ENCODE measurements at places on chromosomes 4 and X.

GRCh38 chrX:132491191-132491590, 2.4 kb upstream of the MBNL3 start:
- no peak for DNase-seq

DNA sequence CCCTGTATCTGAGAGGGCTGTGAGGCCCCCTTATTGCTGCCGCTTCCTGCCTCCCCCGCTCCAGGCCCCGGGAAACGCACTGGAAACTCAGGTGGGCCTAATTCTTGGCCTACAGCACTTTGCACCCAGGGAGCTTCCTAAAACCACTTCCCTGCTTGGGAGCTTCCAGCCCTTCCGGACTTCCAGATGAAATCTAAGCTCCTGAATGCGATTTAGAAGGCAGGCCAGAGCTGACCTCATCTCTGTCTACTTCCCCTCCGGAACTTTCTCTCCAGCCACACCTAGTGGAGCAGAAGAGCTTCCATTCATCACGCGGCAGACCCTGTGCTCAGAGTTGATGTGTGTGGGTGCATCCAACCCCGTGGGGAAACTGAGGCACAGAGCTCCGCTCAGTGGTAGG, 84.2 kb downstream of the SORCS2 start:
- no peak for DNase-seq

- no peak for DNase-seq
Measured at GRCh38 chr4:107492566-107492965, 227.5 kb downstream of the PAPSS1 start.

- no peak for DNase-seq
Measured at GRCh38 chr4:127131527-127131926, 501.2 kb upstream of the INTU start.

GRCh38 chr4:141058591-141059512, 74.4 kb downstream of the RNF150 start:
- no peak for DNase-seq

DNA sequence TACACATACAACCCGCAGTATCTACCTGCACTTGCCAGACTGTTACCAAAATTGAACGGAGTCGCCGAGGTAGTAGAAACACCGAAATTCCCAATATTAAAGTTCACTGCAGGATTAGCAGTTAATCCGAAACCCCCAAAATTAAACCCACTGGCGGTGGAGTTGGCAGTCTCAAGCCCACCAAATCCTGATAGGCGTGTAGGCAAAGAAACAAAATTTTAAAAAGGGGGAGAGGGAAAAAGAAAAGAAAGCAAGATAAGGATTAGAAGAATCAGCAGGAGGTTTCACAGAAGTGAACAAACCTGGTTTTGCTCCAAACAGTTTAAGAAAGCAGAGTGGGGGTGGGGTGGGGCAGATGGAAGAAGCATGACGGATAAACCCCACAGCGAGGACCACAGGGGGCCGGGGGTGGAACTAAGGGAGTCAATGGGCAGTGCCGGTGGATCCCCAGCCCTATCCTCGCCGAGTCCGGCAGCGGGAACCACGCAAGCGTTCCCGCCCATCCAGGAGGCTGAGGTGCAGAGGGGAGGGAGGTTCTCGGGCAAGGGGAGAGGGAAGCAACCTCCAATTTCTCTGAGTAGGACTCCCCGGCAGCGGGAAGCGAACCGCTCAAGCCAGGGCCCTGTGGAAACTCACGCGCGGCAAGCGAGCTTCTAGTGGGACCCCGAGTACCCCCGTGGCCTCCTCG, 599 bp downstream of the NUP54 start:
- no peak for DNase-seq

DNA sequence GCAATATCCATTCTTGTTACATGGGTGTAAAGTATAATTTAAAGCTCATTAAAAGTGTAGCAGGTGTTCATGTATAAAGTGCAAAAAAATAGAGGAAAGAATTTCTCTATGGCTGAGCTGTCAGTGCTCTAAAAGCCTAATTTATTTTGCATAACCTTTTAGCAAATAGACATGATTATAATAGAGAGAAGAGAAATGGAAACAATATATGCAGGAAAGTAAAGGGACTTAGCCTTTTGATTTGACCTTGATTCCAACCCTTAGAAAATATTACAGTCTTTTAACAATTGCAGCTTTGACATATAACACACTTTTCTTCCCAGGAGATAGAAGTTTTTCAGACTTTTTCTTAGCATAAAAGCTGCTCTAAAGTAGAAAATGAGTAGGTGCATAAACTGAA, 978.3 kb downstream of the PCDH18 start:
- no peak for DNase-seq

DNA sequence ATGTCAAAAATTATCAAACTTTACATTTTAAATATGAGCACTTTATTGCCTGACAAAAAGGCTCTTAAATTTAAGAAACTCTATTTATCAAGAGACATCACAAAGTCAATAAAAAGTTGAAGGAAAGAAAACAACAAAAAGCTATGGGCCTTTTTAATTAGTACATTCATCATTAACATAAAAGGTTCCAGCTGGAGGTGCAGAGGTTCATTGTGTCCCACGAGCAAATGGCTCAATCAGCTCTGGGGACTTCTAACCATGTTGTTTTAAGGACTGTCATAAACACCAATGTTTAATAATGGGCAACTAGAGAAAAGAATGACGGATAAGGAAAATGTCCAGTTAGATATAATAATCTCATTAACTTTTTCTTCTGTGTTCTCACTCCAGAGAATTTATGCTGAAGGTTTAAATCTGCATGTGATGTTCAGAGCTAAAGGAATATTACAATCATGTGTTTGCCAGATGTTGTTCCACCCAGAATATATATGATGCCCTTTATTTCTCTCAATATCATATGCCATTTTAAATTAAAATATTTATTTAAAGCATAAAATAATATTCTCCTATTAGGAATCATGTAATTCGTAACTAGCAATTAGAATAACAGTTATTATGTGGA, 840.3 kb upstream of the ADGRL3 start:
- no peak for DNase-seq

- no peak for DNase-seq
Measured at GRCh38 chrX:17923546-17923945, 62.4 kb upstream of the RAI2 start.
